ENCODE measurements at places on chromosomes 12 and 14.

DNA sequence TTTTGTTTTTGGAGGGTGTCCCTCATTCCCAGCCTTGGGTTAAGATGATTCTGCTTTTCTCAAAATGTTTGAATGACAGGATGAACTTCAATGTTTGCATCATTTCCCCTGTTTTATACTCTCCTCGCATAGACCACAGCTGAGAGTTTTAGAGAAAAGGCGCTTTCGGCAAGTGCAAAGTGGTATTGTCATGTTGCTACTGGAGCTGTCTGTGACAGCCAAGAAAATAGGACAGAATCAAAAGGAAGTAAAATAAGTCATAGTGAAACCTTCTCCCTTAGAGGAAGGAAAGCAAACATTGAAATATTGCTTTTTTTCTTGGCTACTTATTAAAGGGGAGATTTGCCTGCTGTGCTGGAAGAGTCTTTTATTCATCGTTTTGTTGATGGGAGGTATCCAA, 33.5 kb upstream of the ARHGAP5 start:
- DNase-seq, result no peak

- no peak for DNase-seq
These were observed 57.1 kb downstream of the FBXO34 start for GRCh38 chr14:55328317-55328716.

- no peak for DNase-seq
These were observed 156.0 kb upstream of the ARHGAP5 start for GRCh38 chr14:31920989-31921650.

DNA sequence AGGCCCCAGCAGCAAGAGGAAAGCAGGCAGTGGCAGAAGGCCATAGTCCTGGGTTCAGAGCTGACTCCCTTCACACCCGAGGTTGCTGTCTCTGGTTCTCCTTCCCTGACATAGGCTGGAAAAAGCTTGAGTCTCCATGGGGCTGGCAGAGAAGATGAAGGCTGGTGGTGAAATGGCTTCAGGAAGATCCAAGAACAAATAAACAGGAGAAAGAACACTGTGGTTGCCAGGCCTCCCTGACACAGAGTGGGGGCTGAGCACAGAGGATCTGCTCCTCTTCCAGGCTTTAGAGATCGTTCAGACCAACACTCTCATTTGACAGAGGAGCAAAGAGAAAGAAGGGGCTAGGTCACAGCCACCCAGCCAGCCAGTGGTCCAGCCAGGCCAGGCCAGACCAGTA, 14.3 kb downstream of the HDAC7 start:
- no peak for DNase-seq

GRCh38 chr12:12481631-12482030, 81.0 kb downstream of the DUSP16 start:
- DNase-seq, result no peak

- no peak for DNase-seq
These were observed 62.9 kb downstream of the WSCD2 start for GRCh38 chr12:108191938-108192337.

DNA sequence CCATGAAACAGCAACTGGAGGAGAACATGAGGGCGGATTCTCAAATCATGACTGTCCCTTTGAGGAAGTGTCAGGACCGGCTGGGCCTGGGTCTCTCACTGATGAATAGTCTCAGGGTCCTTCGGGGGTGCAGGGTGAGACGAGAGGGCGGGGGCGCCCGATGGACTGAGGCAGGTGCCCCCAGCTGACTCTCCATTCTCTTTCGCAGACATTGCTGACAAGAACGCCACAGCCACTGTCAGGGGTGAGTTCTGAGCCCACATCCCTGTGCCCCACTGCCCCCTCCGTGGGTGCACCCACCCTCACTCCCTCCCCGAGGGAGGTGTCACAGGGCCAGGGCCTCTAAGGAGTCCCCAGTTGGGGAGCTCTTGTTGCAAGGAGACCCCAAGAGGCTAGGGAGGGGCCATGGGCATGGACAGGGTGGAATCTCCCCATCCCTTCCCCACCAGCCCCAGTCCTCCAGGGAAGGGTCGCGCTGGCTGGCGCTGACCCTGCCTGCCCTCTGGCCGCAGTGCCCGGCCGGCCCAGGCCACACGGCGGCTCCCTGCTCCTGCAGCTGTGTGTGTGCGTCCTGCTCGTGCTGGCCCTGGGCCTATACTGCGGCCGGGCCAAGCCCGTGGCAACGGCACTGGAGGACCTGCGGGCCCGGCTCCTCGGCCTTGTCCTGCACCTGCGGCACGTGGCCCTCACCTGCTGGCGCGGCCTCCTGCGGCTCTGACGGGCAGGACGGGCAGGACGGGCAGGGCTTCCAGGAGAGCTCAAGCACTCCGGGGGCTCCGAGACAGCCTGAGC, 8.7 kb downstream of the C14orf180 start:
- DNase-seq, result no peak

DNA sequence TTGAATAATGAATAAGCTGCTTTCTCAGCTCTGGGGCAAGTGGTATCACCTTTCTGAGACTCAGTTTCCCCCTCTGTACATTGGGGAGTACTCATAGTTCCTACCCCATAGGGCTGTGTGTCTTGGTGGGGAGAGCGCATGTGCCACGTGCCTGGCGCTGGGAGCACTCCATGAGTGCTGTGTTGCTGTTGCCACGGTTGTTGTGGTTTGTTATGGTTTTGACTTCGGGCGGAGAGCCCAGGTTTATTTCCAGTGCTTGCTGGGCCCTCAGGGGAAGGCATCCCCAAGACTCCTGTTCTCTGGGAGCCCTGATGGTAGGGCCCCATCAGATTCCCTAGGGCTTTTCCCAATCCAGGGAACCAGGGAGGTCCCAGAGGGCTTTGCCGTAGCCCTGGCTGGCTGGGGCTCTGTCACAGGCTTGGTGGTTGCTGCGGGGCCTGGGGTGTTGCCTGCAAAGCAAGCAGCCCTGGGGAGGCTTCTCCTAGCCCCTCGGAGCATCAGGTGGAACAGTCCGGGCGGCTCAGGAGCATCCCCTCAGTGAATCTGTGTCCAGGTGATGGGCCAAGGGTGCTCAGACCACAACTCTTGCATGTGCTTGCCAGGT, 18.6 kb downstream of the SH2B3 start:
- DNase-seq, result no peak

GRCh38 chr14:81031488-81031887, 76.1 kb downstream of the TSHR start:
- DNase-seq, result no peak

GRCh38 chr12:6295094-6295811, 15.2 kb upstream of the PLEKHG6 start:
- DNase-seq, result no peak

GRCh38 chr14:75295061-75295461, 16.4 kb downstream of the FOS start:
- DNase-seq, result no peak

DNA sequence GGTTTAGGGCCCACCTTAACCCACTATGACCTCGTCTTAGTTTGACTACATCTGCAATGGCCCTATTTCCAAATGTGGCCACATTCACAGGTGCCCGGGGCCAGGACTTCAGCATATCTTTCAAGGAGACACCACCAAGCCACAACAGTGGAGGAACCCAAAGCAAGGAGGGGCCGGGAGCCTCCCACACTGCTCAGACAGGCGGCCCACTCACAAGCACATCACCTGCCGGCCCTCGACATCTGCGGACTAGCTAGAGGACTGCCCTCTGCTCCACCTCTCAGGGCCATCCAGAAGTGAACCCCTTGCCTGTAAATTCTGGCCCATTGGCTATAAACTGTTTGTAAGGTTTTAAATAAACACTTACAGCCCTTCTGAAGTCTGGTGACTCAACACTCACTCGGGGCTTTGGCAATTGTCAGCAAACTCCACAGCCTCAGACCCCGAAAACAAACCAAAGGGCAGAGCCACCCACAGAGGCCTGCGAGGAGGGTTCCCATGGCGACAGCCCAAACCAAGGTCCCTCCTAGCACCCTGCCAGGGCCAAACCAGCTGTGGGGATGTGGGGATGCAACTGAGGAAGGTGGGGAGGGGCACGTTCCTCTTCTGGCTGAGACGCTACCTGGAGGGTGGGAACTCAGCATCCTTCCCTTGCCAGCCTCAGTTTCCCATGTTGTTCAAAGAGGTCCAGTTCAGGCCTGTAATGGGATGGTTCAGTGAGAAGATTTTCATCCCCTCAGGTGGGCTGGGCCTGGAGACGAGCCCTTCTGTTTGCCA, 95.8 kb downstream of the DICER1 start:
- no peak for DNase-seq

DNA sequence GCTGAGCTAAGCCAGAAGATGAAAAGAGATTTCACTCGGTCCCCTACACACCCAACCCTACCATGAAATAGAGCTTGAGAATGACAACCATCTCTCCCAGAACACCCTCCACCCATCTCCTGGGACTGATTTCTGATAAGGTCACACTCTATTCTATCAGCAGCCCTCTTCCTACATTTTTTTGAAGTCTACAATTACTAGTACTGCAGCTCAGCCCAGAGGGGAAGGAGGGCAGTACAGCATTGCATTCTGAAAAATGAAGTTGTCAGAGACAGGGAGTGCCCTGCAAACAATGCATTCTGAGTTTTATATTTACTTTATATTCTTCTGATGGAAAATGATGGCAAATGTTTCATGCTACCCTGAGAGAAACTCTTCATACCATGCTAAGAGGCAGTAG, 318.5 kb downstream of the BCAT1 start:
- DNase-seq, result no peak

GRCh38 chr14:54354096-54354495, 42.7 kb upstream of the CDKN3 start:
- no peak for DNase-seq

DNA sequence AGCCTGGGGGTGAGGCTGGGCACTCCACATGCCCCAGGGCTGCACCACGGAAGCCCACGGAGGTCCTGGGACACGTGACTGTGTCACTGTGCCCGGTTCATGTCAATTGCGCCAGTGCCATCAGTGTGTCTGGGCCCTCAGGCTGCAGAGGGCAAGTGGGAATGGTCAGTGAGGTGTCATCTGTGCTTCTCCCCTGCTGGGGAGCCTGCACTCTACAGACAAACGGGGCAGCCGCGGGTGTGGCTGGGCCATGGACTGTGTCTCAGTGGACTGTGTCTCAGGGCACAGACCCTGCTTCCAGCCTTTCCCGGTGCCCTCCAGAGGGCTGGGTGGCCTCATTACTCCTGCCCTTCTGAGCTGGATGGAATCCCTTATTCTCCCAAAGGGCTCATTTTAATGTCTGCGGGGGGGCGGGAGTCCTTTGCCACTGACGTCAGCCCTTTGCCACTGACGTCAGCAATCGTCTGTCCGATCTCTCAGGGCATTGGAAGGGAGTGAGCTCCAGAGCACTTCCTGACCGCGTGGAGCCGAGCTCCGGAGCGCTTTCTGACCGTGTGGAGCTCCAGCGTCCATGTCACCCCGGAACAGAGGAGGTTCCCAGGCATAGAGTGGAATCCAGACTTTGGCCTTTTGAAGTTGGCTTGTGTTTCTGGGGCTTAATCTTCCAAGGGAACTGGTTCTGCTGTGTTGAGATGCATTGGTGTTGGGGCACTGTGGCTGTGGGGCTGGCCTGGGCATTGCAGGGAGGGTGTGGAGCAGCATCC, 72.4 kb downstream of the ADGRD1 start:
- no peak for DNase-seq

- DNase-seq, result no peak
These were observed 8.5 kb upstream of the AMN1 start for GRCh38 chr12:31737345-31737744.

GRCh38 chr14:22748631-22749068, 17.8 kb upstream of the OXA1L start:
- no peak for DNase-seq

- no peak for DNase-seq
These were observed 11.4 kb downstream of the TMX1 start for GRCh38 chr14:51251486-51251885.

DNA sequence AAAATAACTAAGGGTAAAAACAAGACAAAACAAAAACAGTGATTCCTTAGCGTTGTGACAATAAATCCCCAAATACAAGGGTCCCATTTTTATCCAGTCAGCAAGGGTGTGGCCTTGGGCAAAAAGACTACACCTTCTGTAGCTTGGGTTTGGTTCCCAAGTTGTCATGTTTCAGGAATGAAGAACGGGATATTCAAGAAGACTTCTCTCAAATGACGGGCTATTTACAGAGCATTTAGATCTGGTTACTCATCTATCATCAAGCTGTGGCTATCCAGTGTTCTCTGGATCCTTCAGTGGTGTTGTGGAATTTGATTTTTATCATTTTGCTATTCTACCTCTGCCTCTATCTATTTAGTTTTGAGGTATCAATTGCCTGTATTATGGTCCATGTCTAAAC, 219.7 kb downstream of the SLC25A21 start:
- no peak for DNase-seq

DNA sequence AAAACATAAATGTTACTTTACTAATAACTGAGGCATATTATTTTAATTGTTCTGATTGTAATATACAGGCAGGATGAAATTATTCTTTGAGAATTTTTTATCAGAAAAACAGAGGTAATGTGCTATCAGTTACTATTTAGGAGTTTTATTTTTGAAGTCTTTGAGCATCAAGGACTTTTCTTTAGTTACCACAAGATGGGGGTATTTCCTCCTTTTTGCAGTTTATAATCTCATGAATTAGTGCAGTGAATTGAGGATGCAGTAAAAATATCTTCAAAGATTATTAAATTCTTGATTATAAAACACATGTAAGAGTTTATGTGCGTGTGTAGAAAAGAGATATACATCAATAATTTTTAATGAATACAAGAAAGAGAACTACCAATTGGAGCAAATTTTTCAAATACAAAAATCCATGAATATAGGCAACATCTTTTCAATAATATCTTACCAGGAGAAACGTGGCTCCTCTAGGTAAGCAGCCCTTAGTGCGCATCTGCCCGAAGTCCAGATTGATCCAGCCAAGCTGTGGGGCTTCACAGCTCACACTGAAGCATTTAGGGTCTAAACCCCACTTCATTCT, 71.6 kb downstream of the ERGIC2 start:
- DNase-seq, result no peak

DNA sequence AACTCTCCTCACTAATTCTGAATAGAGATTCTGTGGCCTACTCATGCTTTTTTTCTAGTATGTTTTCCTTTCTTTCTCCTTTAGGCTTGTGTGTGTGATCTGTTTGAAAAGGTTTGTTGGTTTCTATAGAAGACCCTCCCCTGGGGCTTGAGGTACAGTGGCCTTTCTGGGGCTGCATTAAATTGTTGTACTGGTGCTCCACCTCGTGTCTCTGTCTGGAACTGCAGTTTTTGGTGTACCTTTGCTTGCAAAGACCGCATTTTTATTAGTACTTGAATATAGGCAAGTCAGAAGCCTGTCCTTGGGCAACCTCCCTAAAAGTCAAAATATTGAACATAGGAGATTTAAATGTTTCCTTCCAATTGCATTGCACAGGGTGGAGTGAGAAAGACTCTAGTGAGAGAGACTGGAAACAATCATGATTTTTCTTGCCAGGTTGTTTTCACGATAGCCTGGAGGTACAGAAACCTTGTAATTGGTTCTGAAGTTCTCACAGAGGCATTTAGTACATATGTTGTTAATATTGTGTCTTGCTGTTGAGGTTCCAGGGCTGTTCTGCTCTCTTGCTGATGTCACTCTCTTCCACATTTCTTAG, 39.0 kb downstream of the SLCO1B1 start:
- DNase-seq, result no peak

- no peak for DNase-seq
These were observed at the start of gene APOLD1 for GRCh38 chr12:12784911-12785814. Gene APOLD1 (plus strand): TSS chr12:12785659. CDS start chr12:12785692, 33 bp downstream.

All from cortex of kidney (tissue), 1 donor.